ENCODE measurements at places on chromosomes 5 and 9.

DNA sequence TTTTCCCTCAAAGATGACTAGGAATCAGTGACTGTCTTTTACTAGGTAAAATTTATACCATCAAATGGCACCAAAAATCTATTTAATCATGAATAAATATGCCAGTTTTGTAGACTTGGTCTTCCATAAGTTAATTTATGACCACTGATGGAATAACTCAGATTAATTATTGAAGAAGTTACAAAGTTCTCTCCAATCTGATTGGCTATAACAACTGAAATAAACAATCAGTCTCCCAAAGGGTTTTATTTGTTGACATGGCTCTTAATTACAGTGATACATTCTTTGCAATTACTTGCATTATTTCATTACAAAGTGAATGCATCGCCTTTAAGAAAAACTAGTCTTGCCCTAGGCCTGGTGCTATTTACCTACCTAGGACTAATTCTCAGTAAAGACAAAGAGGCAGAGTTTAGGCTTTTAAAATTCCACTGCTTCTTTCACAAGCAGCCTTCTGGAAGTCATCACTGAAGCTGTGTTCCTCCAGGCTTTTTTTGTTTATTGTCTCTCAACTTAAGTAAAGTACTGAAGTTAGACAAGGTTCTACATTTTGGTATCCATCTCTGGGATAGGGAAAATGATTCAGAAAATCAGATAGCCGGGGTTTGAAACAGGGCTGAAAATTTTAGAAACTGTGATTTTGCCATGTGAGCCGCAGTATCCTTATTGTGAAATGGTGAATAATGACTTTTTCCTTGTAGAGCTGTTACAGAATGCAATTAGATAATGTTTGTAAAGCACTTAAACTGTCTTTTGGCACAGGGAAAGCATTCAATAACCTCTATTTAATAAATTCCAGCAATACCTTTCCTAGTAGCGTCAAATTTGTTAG, 2.5 kb downstream of the STOM start:
- peak; percentile 75 for DNase-seq

DNA sequence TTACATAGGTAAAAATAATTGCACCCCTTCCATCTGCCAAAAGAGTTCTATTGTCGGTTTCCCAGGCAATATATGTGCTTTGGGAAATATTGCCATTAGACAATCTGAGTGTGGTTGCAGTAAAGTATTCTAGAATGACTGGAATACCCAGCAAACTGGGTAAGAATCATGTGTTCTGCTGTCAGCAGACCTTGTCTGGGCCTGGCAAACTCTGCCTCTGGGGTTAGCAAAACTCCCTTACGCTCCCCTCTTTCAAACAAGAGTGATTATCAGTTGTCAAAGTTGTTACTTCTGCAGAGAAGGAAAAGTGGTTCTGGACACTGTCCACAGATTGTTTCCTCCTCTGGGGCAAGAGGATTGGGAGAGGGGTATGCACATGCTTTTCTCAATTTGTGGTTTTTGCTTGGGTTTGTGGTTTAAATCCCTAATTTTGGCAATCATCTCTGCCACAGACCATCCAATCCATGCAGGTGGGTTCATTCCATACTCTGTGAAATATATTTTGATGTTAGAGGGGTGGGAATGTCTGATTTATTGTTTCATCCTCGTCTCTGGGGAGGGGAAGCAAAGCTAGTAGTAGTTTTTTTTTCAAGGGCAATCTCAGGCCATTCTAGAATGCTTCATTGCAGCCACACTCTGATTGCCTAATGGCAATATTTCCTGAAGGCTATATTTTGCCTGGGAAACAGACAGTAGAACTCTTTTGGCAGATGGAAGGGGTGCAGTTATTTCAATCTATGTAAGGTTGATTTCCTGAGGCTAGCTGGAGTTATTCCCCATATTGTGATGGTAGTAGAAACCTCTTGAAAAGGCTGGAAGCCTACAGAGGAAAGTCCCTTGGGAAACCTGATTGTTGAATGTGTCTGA, 24.0 kb upstream of the TNFSF15 start:
- DNase-seq = no peak

GRCh38 chr5:61910771-61911170, 395.2 kb upstream of the KIF2A start:
- DNase-seq = no peak

DNA sequence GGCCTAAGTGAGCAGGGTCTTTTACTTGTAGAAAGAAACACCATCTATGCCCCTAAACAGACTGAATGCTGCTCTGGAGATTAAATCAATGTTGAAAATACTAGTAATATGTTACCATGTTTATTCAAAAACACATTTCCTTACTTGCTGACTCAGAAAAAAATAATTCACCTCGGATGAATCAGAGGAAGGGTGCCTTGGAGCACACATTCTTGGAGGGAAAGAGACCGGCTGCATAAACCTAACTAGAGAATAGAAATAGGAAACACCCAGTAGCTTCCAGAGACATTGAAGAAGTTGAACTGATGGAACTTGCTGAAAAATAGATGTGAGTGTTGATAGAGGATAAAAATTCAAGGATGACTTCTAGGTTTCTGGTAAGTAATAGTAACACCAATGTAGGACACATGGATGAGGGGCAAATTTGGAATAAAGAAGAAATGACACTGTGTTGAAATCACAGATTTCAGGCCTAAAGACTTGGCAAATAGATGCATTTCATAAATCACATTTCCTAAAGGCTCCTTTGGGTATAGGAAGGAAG, 76.9 kb upstream of the MINAR2 start:
- peak; percentile 85 for DNase-seq

DNA sequence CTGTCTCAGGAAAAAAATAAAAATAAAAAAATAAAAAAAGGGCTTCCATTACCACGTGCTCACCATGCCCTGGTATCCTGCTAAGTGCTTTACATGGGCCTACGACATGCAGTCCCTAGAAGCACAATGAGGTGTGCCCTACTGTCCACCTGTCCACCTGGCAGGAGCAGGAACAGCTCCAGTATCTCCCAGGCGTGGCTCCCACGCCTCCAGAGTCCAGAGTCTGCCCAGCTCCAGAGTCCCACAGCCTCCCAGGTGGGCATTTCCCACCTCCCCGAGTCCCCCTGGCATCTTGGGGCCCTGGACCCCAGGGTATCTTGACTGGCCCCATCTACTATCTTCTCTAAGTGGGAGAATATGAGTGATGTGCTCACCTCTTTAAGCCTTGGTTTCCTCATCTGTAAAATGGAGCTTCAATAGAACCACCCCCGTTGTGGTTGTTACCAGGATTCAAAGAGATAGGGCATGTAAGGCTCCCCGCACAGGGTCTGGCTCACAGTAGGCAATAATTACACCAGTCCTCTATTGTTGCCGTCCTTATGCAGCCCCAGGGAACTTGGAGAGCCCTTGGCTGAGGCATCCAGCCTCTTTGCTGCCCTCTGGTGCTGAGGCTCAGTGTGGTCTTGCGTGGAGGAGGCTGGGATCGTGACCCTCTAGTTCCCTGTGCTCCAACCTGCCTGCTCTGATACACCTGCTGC, 8.9 kb downstream of the CXCL14 start:
- DNase-seq = peak; percentile 55

DNA sequence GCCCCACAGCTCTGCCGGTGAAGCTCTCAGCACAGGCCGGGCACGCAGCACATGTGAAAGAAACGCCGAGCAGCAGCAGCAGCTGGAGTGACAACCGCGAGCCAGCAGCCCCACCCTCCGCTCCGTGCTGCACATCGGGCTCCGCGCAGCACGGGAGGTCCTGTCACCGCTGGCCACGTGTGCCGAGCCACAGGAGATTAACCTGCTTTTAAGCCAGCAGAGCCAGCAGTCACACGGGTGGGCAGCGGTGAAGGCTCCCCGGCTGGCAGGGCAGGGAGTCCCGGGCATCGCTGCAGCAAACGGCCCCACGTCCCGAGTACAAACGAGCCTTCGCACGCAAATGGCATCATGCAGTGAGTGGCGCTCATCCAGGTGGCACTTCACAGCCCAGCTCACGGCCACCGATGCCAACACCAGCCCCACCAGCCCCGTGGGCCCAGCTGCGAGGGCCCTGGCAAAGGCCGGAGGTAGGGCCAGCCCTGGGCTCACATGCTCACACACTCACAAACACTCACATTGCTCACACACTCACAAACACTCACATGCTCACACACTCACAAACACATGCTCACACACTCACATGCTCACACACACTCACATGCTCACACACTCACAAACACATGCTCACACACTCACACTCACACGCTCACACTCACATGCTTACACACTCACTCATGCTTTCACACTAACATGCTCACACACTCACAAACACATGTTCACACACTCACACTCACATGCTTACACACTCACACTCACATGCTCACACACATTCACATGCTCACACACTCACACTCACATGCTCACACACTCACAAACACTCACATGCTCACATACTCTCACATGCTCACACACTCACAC, 11.1 kb downstream of the CCDC187 start:
- DNase-seq = no peak

DNA sequence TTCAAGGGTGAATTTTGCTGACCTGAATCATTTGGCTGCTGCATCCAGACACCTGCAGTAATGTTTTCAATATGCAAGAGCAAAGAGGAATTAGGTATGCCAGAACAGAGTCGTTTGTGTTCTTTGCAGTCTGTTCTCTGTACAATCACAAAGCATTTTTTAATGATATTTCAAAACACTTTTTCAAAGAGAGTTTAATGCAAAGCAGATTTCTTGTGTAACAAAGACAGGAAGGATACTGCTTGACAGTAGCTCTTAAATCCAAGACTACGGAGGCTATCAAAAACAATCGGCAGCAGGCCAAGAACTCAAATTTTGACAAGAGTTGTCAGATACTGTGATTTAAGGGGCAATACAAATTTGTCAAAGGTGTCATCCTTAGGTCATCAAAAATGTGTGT, 341.9 kb downstream of the GADD45G start:
- no peak for DNase-seq

DNA sequence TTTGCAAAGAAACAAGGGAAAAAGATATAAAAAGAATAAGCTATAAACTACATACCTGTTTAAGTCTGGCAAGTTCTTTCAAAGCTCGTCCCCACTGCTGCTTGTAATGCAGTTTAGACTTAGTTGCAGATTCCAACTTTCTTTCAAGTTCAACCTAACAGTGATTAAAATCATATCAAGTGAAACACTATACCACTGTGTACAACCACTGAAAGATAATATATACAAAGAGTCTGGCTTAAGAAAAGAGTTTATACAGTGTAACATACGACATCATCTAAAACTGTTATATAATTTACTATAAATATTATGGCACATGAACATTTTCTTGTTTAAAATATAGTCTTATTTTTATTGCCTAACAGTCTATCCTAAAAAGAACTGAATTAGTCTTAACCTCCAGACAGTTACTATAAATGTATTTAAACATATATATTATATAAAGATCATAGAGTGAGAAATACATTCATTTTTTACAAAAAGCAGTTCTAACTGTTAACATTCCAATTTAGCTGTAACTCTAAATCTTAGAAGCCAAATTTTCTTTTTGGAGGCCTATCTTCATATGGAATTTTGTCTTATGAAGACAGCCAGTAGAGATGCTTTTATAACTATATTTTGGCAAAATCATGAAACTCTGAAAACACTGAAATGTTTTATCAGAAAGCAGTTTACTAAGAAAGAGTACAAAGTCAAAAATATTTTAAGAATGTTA, 58.6 kb downstream of the CEP120 start:
- DNase-seq = no peak

Data from renal cortical epithelial cell (primary cell).